ENCODE measurements at places on chromosomes 16 and 17.
A peak's percentile ranks its signal among the peaks of the same experiment; 100 is the strongest.

DNA sequence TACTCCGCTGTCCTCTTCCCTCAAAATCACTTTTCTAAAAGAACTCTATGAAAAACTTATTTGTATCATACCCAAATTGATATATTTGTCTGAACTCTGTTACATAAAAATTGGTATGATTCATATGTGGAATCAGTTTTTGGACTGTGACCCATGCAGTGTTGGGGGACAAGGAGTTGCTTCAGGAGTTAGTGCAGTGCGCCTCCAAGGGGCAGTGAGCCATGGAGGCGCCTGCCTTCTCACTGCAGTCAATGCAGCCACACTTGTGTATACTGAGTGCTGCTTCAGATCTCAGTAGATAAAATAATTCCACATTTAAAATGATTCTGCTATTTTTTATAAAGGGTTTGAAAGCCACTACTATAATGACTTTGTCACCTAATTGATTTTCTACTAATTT, 32.5 kb downstream of the DGKE start:
- no peak for DNase-seq

DNA sequence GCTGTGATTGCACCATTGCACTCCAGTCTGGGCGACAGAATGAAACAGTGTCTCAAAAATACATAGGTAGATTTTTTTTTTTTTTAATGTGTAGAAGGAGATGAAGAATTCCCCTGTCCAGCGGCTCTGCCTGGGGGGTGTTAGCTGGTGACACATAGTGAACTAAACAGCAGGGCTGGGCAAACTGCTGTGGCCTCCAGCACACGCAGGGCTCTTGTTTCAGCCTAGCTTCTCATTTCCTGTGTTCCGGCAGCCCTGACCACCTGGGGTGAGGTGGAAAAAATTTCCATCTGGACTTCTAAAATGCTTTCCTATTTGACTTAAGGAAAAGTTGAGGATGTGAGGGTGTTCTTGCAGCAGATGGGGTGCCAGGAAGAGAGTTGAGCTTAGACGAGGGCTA, 33.3 kb upstream of the RGS9 start:
- no peak for DNase-seq

- no peak for DNase-seq
These were observed 171.2 kb upstream of the SDK2 start for GRCh38 chr17:73815474-73815873.

DNA sequence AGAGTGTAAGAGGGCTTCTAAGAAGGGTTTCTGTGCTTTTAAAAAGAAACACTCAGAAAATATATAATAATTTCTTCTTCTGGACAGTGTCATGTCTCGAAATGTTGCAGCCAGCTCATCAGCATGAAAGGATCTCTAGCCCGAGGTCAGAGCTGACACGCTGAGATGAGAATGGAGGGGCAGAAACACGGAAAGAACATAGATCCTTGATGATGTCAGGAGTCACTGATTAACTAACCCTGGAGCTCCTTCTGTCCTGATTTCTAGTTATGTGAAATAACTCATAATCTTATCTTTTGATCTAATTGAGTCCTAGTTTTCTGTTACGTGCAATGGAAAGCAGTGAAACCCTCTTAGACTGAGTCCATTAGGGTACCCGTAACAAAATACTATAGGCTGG, 10.3 kb upstream of the TOX3 start:
- no peak for DNase-seq

- no peak for DNase-seq
These were observed 8.0 kb downstream of the TBC1D24 start for GRCh38 chr16:2482708-2483534.

DNA sequence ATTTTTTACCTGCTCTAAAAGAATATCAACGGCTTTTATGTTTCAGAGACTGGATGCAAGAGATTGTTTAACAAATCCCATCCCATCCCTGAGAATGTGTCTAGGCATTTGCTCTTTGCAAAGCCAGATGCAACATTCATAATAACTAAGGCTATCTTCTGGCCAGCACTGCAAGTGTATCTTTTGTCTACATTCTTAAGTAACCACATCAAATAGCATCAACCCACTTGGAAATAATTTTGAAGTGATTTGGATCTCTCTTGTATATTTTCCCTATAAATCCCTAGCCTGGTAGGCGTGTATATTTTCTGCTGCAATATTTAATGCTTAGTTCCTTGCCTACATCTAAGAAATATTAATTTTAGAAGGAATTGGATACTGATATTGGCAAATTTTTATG, 64.3 kb downstream of the PIGL start:
- no peak for DNase-seq

DNA sequence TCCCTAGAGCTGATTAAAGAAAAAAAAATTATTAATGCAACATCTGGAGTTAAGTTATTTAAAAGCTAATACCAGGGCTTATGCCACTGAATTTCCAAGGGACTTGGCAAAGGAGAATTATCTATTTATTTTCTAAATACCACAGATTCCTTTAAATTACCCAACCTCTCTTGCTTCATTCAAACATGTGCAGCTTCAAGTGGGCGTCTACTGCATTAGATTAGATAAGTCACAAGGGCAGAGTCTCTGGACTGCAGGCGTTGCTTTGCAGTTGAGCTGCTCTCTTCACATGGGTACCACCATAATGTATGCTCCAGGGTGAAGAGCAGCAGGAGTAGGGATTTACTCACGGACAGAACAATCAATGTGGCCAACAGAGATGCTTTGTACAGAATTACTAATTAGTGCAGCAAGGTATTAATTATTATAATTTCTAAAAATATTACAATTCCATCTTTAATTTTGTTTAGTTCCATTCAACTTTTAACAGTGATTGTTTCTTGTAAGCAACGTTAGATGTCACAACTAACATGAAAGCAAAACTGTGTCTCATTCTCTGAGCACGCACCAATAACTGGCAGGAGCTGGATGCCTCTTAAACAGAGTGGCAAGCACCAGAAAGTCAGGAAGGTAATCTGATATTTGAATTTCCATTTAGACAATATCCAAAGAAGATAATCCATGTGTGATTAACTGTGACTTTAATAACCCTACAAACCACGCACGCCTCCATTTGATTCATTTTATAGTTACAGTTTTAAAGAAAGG, 214.2 kb downstream of the STX8 start:
- DNase-seq: no peak

GRCh38 chr17:40617678-40618240, 29.9 kb downstream of the SMARCE1 start:
- DNase-seq: no peak

DNA sequence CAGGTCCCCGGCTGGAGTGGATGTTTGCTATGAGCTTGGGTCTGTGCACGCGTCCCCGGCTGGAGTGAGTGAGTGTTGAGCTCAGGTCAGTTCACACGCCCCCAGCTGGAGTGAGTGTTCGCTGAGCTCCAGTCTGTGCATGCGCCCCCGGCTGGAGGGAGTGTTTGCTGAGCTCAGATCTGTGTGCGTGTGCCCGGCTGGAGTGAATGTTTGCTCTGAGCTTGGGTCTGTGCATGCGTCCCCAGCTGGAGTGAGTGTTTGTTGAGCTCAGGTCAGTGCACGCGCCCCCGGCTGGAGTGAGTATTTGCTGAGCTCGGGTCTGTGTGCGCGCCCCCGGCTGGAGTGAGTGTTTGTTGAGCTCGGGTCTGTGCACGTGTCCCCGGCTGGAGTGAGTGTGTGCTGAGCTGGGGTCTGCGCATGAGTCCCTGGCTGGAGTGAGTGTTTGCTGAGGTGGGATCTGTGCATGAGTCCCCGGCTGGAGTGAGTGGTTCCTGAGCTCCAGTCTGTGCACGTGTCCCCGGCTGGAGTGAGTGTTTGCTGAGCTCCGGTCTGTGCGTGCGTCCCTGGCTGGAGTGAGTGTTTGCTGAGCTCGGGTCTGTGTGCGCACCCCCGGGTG, 284.2 kb downstream of the SNX29 start:
- no peak for DNase-seq

DNA sequence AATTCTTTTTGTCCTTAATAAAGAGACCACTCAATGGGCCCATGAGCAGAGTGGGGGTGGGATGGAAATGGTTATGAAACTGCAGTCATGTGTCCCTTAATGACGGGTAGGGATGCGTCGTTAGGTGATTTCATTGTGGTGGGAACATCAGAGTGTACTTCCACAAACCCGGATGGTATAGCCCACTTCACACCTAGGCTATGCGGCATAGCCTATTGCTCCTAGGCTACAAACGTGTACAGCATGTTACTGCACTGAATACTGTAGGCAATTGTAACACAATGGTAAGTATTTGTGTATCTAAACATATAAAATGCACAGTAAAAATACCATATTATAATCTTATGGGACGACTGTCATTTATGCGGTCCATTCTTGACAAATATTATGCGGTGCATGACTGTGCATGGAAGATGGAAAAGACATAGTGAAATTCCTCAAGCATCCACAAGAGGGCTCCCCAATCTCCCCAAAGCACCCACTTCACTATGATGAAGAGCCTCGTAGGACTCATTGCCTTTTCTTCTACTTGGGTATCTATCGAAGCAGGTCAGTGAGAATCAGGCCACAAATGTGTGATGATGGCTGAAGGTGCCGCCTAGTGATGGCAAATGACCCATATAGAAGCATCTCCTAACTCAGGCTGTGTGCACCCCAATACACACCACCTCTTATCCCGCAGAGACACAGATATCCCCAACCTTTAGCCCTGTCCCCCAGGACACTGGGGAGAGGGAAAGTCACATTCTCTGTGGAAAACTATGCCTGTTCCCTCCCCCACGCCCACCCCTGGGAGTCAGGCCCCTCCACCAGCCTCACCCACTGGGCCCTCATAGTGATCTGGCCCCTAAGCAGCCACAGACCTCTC, 43.5 kb downstream of the TBX21 start:
- peak; percentile 10 for DNase-seq

GRCh38 chr17:3602499-3602898, 6.7 kb downstream of the TRPV1 start:
- no peak for DNase-seq

- no peak for DNase-seq
These were observed 1.4 kb upstream of the PITPNA start for GRCh38 chr17:1563786-1564613.

DNA sequence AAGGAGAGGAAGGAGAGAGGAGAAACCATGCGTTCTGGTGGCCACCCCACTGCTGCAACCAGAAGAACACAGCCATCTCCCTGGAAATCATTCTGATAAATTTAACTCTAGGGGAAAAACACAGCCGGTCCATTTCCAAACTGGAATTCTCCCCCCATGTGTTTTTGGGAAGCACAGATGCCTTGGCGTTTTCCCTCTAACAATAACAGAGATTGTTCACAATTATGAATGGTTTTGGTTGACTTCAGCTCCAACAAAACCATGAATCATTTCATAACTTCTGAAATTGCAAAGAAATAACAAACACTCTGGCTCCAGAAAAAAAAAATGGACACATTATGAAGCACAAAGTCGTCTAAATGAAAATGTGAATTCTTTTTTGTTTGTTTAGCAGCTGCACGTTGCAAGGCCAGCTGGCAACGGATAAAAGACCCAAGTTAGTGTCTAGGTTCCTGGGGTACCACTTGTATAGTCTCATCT, 46.2 kb downstream of the GNAO1 start:
- no peak for DNase-seq

DNA sequence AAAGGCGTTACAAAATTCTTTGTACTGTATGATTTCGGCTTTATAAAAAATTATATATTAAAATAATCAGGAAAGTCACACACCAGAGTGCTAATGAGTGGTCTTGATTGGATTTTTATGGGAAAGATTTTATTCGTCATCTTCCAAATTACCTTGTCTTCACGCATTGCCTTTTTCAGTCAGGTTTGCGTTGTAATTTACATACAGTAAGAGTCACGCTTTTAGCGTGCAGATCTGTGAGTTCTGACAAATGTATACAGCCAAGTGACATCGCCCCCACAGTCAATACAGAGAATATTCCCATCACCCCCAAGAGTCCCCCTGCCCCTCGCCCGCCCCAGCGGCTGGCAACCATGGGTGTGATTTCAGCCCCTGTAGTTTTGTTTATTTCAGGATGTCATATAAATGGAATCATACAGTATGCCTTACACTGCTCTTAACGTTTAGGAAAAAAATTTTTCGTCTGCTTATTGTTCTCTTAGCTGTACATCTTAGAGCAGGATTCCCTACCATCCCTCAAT, 157.7 kb downstream of the CMIP start:
- no peak for DNase-seq

GRCh38 chr17:34252444-34253138, 2.5 kb upstream of the CCL2 start:
- DNase-seq: peak; percentile 93

GRCh38 chr17:35052241-35052610, 11.3 kb downstream of the RFFL start:
- DNase-seq: no peak

DNA sequence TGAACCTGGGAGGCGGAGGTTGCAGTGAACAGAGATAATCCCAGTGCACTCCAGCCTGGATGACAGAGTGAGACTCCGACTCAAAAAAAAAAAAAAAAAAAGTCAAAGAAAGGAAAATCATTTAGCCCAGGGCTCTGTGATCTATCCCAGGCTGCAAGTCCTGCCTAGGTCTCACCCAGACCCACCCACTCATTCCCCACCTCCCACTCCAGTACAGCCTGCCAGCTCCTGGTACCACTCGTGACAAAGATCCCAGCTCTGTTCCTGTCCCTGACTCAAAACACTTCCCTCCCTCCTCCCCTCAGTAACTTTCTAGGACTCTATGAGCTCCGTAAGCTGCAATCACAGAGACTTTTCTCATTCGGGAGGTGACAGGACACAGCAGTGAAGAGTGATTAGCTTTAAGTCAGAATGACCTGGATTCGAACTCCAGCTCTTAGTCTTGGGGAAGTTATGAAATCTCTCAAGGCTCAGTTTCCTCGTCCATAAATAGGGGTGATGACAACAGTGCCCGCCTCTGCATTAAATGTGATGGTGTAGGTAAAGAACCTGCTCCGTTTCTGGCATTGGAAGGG, 28.0 kb upstream of the MRPS23 start:
- no peak for DNase-seq

DNA sequence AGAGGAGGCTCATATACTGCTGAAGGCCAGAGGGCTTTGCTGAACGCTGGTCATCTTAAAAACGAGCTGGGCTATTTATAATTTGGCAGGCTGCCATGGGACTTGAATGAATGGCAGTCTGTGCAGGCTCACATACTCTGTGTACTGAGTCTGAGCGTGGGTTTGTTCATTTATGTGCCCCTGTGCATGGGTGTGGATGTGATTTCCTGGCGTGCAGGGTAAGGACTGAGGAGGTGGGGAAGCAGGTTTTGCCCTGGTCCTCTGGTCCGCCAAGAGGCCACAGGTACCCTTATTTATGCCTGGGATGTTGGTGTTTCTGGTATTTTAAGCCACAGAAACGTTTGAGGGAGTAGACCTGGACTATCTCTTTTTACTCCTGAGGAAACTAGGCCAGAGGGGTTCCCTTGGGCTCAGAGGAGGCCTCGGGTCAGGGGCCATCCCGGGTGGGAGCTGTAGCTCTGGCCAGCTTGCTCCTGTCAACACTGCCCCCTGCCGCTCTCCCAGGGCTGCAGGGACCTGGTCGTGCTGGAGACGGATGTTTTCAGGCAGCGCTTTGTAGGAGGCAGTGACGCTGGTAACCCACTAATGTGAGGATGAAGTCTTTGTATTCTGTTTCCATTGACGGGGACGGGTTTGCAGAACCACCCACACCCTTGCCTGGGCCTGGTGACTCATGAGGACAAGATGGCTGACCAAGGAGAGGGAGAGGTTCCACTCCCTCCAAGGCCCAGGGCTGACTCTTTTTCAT, 184.4 kb downstream of the MSI2 start:
- DNase-seq: peak; percentile 86
